ENCODE measurements at places on chromosomes 12 and 14.
A peak's percentile ranks its signal among the peaks of the same experiment; 100 is the strongest.

DNA sequence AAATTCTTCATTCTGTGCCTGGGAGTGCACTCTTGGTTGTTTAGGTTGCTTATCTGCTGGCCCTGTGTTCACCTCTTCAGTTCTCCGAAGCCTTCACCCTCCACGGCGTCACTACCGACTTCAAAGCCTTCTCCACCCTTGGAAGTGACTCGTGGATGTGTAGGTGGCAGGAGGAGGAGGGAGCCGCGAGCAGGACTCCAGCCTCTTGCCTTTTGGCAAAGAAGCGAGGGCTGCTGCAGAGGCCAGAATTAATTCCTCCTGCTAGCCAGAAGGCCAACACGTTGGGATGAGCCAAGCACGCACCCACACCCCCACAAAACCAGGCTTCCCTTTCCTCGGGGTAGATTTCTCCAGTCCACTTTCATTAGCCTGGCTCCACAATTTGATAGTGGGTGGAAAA, 86.5 kb downstream of the TBX5 start:
- DNase-seq = no peak

GRCh38 chr12:16347391-16348298, at the start of gene MGST1:
Gene MGST1, plus strand, starts transcription at chr12:16347645. Its CDS starts 6,608 bp downstream, at chr12:16354253.
- peak; percentile 15 for DNase-seq

DNA sequence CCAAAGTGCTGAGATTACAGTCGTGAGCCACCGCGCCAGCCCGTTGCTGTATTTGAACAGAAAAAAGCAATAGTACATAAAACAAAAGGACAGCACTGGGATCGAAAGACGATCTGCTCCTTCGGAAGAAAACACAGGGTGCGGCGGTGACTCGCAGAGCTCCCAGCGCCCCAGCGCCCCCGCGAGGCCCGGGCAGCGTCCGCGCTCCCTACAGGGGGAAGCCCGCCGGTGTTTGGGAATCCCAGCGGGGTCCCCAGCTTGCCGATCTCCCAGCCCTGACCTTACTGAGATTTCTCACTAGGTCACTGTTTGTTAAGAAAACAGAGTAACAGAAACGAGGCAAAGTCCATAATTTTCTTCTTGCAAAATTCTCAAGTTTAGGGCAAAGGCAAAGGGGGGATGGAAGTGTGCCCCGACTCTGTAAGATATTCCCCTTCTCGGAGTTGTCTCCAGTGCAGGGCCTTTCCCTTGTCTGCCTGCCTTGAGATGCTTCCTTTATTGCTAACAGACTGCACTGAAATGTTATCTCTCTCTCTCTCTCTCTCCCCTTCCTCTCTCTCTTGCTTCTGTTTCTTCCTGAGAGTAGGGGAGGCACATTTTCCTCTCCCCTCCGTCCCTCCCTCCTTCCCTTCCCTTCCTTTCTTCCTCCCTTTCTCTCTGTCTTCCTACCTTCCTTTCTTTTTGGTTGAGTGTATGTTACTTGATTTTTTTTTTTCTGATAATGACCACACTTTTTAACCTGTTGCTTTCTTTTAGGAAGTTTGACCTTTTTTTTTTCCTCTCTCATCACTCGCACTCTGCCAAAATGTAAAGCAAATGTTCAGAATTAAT, 91.9 kb downstream of the TMEM30B start:
- DNase-seq = no peak

DNA sequence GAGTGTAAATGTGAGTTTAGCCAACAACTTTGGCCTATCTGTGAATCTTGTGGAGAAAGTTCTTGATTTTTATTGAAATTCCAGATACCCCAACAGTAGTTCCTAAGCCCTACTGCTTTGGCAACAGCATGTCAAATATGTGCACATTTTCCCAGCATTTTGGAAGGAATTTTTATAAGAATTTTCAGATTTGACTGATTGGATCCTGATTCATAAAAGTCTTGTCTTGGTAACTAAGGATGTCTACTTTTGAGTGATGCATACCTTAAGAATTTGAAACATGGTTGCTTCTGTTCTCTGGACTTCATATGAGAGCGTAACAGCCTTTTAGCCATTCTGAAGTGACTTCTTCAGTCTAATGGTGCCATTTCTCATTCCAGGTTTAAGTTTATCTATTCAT, 106.7 kb downstream of the ANO4 start:
- DNase-seq = peak; percentile 11

DNA sequence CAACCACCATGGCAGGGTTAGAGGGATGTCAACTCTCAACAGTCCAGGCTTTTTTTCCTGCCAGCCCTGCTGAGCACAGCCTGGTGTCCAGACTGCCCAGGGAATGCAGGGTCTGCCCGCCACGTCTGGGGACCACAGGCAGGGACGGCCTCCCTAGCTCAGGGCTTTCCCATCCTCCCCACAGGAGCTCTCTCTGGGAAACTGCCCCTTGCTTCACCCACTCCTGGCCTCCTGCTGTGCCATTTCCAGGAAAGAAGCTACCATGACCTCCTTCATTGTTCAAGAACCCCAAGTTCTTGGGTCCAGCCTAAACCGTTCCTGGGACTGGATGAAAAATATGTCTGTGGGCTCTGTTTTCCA, 4.8 kb downstream of the SCNN1A start:
- DNase-seq = no peak

DNA sequence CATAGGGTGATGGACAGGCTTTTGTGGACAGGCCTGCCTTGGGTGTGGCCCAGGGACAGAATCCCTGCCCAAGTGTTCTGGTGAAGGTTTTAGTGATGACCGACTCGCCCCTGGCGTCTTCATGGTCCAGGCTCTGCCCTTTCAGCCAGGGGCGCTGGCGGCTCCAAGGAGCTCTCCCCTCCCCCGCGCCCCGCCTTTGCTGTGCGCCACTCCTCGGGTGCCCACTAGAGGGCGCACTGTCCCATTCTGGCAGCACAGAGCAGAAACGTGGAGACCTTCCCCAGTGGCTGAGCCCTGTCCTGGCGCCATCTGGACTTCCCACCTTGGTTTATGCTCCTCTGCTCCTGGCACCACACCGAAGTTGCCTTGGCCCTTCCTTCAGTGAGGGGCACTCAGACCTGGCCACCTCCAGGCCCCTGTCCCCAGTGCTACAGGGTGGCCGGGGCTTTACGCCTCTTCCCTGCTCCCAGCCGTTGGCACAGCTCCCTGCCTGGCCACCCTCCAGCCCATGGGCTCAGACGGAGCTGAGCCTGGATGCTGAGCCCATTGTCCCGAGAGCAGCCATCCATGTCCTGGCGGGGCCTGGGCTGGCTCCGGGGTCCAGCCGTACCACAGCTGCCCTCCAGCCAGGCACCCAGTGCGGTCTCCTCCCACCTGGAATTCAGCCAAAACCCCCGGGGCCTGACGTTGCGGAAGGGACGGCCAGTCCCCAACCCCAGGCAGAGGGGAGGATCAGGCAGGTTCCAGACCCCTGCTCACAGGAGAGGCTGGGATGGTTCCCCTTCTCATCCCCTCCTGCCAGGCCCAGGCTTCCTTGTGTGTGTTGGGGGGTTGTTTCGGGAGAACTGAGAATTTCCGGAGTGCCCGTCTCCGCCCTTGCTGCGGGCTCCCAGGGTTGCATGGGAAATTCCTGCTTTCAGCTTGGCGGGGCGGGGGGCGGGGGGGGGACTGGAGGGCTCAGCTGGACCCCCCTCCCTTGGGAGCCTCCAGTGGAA, 5.6 kb upstream of the CRIP1 start:
- peak; percentile 81 for DNase-seq

- DNase-seq = no peak
Observed at GRCh38 chr12:109617491-109617890, 43.9 kb downstream of the MVK start.

DNA sequence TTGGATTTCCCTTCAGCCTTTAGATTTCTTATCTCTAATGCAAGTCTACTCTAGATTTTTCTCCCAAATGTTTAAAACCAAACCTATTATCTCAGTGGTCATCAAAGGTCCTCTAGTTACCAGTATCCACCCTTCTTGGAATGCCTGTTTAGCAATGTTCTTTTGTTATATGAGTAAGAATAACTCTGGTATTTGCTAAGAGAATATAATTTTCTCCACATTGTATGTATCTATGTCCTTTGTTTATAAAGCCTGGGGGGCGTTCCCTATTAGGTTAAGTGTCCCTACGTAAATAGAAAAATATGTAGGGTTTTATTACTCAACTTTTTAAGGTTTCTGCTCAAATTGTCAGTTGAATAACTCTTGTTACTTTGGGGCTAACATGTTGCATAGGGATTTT, 27.3 kb downstream of the PPM1A start:
- no peak for DNase-seq

- no peak for DNase-seq
Observed at GRCh38 chr14:39396448-39396847, 35.8 kb downstream of the FBXO33 start.

GRCh38 chr14:84250893-84251292, 1279.1 kb upstream of the FLRT2 start:
- DNase-seq = peak; percentile 1

- no peak for DNase-seq
Observed at GRCh38 chr14:50854521-50854920, 17.3 kb upstream of the ABHD12B start.

- DNase-seq = no peak
Observed at GRCh38 chr14:102873131-102873530, 49.3 kb upstream of the AMN start.

GRCh38 chr14:64691376-64691775, 12.8 kb upstream of the PLEKHG3 start:
- no peak for DNase-seq

DNA sequence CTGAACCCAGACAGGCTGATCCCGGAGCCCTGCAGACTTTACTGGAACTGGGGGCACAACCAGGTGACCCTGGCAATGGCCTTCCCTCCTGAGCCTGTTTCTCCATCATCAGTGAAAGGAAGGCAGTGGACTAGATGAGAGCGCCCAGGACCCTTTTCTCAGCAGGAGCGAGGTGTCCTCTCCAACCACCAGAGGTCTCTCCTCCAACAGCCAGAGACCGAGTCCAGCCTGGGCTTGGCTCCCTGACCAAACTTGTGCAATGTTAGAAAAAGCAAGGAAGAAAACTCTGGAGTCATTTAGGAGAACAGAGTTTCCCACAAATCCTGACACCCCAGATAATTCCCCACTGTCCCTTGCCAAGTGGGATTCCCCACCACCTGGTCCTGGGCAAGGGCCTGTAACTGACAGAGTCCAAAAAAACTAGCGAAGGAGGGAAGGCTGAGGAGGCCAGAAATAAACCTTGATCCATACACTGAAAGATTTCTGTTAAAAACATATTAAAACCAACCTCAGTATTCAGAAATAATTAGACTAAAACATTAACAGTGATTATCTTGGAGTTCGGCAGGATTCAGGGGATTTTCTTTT, 9.0 kb downstream of the RPS6KL1 start:
- DNase-seq = peak; percentile 42

- no peak for DNase-seq
Observed at GRCh38 chr14:102220031-102220430, 80.3 kb downstream of the WDR20 start.

- no peak for DNase-seq
Observed at GRCh38 chr14:91153360-91153759, 39.5 kb downstream of the DGLUCY start.

GRCh38 chr12:124053851-124054250, 80.8 kb downstream of the ZNF664 start:
- DNase-seq = no peak

- DNase-seq = no peak
Observed at GRCh38 chr12:38775457-38775856, 129.9 kb downstream of the CPNE8 start.

DNA sequence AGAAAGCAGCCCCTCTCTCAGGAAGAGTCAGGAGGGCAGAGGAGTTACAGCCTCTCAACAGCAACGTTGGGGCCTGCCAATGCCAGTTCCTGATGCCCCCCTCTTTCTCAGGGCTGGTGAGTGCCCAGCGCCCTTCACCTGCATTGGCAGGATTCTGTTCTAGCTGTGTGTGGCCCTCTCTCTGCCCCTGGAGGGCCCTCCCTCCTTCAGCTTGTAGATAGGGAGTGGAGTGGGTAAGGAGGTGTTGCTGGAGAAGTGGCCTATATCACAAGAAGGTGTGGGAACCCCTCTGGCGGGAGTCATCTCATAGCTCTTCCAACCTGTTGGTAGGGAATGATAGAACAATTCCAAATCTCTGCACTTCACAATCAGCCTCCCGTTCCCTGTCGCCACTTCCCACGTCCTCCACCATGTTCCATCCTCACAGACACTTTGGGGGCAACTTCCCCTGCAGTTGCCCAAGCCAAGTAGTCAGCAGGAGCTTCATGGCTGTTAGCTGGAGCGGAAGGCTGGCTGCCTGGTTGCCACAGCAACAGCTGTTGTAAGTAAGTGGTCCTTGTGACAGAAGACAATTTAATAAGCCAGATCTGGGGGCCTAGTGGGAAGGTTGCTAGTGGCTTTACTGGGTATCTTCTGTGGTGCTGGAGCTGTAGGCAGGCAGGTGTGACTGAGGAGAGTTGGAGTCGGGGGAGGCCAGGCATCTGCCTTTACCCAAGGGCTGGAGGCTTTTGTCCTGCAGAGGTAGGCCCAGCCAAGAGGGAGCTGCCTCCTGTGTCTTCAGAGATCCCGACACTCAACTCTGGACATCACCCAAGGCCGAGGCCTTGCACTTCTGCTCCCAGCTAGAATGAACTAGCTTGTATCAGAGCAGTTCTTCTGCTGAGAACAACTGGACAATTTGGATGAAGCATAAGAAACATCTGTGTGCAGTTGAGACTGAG, 38.4 kb downstream of the GALNT16 start:
- DNase-seq = no peak

DNA sequence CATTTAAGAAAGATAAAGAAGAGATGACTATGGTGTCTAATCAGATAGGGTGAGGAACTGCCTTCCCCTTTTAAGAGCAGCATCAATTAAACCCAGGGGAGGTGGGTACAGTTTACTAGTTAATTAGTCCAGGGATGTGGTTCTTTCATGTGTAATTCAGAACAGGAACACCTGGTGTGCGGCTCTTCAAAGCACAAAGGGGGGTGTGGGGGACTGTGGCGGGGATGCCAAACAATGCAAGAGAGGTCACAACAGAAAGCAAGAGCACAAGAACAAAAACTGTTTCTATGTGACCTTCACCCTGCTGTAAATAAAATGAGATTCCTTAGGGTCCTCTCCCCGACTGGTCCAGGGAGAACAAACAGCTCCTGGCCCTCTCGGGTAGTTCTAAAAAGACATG, 183.9 kb upstream of the SOX5 start:
- no peak for DNase-seq

DNA sequence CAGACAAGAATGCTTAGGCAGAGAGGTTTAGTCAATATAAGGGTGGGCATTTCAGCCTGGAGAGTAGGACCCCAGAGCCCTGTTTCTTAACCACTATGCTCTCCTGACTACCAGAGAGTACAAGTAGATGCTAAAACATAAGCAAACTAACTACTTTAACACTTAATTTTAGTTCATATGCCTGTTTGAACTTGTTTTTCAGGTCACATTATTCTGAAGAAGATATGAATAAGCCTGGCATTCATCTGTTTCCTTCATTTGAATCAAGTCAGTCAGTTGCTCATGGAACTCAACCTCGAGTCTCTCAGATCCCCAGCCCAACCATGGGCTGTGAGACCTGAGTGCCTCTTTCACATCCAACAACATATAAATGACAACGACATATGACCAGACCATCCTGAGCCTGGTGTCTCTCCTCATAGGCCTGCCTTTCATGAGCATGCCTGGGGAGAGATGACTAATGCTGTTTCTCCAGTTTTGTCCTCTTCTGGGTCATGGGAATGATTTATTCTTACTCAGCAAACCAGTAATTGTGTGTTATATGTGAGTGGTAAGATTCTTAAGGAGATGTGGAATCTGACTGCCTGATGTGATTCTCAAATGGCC, 251.1 kb upstream of the BTG1 start:
- peak; percentile 31 for DNase-seq
